T-cell (primary cell): ENCODE measurements at places on chromosomes 13 and 19.

DNA sequence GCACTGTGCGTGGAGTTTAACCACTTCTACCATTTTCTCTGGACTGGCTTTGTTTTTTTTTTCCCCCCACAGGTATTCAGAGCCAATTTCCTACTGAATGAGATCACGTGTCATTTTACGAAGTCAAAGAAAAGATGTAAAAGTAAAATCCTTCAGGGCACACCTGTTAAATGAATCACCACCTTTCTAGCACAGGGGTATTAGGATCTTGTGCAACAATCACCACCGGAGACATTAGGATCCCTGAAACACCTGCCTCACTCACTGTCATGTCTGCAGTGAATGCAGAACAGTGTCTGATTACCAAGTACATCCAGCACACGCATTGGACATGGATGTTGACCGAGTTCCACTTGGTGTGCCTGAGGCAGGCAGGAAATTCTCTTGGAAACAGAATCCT is 17.2 kb downstream of the BRD4 start:
- DNase-seq = no peak

DNA sequence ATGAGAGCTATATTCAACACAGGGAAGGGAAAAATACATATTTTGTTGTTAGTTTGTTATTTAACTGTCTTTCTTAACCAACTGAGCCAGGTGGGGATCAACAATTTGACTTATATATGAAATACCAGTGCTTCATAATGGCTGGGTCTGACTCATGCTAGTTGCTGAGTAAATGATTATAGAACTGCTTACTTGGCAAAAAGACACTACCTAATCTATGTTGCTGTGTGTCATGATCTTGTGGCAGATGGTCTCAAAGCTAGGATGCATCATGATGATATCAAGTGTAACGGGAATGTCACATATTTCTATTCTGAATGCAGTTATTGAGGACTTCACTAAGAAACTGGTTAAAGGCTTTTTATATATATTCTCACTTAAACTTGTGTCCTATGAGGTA is 727.4 kb upstream of the SLITRK1 start:
- DNase-seq = no peak

DNA sequence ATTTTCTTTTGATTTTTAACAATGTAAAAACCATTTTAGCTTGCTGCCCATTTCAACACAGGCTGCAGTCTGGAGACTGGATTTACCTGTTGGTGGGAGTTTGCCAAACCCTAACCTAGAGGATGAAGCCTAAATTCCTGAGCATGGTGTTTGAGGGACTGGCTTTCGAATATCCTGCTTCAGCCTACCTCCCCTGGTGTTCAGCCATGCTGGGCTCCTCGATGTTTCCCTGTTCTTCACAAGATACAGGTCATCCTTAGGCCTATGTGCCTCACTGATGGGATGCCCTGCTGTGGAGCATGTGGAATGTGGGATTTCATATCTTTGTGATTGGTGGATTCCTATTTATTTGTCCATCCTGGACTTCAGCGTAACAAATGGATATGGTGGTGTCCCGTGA is 20.4 kb upstream of the ERCC5 start:
- no peak for DNase-seq

DNA sequence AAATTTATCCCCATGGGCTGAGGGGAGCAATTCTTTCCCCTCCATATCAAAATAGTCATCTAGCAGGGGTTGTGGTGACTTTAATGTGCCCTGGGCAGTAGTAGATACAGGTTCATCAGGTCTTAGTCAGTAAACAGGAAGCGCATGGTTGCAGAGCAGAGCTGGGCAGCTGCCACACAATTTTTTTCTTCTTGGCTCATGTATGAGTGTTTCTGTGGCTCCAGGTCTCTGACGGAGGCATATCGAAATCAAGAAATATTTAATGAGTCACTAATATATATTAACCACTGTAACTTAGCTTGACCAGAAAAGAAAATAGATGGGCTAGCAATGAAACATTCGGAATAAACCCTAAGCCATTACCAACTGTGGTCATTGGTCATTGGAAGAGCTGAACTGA is 68.4 kb upstream of the UBL3 start:
- no peak for DNase-seq

DNA sequence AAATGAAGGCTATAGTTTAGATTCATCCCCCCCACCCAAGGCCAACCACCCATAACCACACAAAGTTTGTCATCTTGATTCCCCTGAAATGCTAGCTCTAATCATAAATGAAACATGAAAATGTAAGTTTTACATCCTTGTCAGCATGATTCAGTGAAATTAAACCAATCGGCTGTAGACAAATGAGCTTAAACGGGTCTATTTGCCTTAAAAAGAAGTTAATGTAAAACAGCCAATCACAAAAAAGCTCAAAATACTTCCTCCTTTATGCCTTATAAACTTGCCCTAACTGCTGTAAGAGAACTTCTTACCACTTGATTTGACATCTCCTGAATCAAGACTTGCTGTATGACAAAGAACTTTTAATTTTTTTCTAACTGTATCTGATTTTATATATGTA is 34.5 kb upstream of the MRI1 start:
- DNase-seq = no peak

GRCh38 chr13:28628241-28628640 is 30.7 kb upstream of the POMP start:
- no peak for DNase-seq

GRCh38 chr13:82947191-82947621 is 935.1 kb downstream of the SLITRK1 start:
- no peak for DNase-seq

GRCh38 chr13:60282186-60282585 is 114.8 kb upstream of the TDRD3 start:
- DNase-seq = no peak

GRCh38 chr19:2242092-2242537 is 5.5 kb downstream of the SF3A2 start:
- DNase-seq = no peak

DNA sequence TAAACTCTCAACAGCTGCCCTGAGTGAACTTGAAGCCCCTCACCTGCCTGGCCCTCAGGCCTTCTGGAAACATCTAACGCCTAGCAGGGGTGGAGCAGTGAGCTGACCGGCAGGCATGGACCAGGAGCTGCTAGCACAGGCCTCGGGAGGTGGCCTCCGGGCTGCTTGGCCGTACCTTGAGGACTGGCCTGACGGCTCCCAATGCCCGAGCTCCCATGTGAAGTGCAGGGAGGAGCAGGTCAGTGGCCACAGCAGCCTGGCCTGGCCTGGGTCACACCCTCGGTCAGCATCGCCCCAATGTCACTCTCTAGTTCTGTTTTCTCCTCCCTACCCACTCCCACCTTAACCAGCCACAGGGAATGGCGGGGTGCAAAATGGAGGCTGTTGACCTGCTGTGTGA is 19.0 kb downstream of the TSHZ3 start:
- DNase-seq = no peak

DNA sequence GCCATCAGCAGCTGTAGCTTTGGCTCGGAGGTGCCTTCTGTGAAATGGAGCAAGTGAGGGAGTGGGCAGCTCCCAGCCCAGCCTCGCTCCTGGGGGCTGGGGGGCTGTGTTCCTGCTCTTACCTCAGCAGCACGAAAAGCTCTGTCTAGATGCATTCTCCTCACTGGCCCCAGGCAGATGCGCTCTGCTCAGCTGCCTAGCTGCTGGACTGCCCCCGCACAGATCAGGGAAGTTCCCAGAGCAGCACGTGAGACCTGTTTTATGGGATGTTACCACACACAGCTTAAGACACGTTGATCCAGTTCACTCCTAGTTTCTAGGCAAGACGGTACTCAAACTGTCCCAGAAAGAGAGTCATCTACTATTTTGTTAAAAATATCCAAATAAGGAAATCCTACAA is 13.6 kb downstream of the LCP1 start:
- no peak for DNase-seq

DNA sequence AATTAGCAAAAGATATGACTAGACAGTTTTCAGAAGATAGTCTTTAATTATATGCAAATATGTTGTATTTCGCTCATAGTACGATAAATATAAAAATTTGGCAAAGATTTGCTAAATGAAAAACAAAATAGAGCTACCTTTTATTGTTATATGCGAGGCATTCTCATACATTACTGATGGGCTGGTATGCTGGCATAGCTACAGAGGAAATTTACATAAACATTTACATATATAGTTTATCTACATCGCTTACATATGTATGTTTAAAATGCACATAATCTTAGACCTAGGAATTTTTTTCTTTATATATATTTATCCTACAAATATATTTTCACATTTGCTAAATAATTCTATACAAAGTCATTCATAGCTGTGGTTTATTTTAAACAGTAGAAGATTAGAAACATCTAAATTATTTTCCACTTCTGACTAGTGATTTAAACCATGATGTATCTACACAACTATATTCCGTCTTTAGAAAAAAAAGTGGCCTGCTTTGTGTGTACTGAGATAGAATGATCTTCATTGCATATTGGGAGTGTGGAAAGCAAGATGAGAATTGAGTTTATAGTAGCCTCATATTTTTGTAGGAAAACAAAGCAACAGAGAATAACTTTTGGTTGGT is 1345.0 kb upstream of the SLC10A2 start:
- no peak for DNase-seq

GRCh38 chr13:110879482-110879881 is 35.4 kb downstream of the ANKRD10 start:
- no peak for DNase-seq

DNA sequence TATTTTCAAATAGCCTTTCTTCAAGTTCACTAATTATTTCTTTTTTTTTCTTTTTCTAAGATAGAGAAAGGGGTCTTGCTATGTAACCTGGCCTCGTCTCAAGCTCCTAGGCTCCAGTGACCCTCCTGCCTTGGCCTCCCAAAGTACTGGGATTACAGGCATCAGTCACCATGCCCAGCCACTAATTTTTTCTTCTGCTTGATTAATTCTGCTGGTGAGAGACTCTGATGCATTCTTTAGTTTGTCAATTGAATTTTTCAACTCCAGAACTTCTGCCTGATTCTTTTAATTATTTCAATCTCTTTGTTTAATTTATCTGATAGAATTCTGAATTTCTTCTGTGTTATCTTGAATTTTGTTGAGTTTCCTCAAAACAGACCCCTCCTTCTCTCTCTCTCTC is 11.4 kb downstream of the BLOC1S3 start:
- DNase-seq = no peak

GRCh38 chr13:69292789-69293425 is 814.7 kb upstream of the ATXN8OS start:
- no peak for DNase-seq

- peak; percentile 40 for DNase-seq
Observed at GRCh38 chr19:23817519-23817918, 58.8 kb upstream of the ZNF681 start.

DNA sequence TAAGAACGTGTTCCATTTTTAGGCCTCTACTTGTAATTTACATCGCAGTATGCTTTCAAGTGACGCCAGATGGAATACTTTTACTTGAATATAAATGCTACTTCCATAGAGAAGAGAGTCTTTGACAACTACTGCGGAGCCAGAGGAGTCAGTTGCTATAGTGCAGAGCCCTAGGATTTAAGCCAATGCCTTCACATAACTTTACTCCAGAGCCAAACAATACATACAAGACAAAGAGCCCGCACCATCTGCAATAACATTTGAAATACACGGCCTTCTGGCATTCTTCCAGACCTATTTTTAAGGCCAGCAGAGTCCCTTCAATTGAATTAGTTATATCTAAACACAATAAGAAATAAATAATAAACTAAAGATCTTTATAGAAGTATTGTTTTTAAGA is 59.4 kb downstream of the XPO4 start:
- DNase-seq = no peak

DNA sequence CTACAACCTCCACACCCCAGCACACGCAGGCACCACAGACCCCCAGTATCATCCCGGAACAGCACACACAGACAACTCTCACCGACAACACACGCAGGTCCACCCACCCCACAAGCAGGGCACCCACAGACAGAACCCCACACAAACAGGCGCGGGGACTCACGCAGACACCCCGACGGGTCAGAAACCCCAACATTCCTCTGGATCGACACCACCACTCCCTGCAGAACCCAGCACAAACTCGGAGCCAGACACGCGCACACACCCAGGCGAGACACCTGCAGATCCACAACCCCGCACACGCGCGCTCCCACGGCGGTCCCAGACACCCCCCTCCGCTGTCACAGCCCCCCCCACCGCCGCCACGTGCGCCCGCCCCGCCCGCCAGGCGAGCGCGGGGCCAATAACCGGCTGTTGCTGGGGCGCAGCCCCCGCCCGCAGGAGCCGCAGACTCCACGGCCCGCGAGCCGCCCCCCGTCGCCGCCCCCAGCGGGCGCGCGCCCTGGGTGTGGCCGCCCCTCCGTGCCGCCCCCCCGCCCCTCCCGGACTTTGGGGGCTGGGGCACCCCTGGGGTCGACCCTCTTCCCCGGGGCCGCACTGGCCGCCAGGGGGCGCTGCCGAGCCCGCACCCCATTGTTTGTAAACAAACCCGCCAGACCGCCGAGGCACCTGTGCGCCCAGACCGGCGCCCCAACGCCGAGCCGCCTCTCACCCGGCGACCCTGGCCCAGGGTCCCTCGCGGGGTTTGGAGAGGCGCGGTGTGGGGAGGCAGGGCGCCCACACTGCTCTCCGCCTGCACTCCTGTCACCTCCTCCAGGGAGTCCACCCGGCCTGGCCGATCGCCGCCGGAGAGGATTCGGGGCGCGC is 712 bp downstream of the BBC3 start:
- peak; percentile 71 for DNase-seq

GRCh38 chr13:92224052-92224821 is 825.8 kb downstream of the GPC5 start:
- no peak for DNase-seq

DNA sequence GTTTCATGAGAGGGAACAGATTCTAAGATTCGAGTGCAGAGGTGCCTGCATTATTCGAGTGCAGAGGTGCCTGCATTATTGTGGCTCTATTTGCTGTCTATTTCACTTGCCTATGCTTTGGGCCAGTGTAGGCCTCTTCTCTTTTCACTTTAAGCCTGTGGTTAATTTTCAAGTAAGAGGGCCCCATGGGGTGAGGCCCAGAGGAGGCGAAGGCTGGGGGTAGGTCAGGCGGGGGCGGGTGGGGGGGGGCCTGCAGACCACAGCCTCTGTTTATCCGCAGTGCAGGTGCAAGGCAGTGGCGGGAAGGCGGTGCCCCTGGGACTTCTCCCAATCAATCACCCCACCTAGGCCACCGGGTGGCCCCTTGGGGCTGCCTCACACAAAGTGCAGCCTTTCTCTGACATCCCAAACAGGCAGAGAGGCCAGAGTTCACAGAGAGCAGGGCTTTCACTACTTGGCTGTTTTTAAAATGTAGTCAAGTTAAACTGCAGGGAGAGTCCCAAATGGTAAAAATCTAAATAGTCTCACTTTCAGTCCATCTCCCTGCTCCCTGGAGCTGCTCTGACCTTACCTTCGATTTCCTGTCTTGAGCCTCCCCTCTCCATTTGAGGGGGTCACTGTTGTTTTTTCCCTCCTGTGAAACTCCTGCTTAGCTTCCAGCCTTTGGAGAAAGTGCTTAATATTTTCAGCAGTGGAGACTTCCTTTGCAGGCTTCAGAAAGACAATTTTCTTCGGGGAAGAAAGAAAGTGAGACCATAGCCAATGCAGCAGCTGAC is 249.0 kb downstream of the DLEU7 start:
- no peak for DNase-seq

- no peak for DNase-seq
Observed at GRCh38 chr13:19658831-19659230, 25.4 kb downstream of the MPHOSPH8 start.
